ENCODE measurements at places on chromosomes 3 and 15. TPM values are rescaled to one million over a fixed set of nuclear protein-coding genes. Genes with fewer than 3 reads are reported as not detected.

ZNF860 gene
- polyA plus RNA-seq = 0.84 TPM

CERS3 gene
- polyA plus RNA-seq = not detected

- no peak for DNase-seq
Measured at GRCh38 chr3:117892431-117892841, 1142.2 kb downstream of the IGSF11 start.

- DNase-seq = peak; percentile 73
Measured at GRCh38 chr3:159763011-159763601, 225.5 kb upstream of the IL12A start.

DNA sequence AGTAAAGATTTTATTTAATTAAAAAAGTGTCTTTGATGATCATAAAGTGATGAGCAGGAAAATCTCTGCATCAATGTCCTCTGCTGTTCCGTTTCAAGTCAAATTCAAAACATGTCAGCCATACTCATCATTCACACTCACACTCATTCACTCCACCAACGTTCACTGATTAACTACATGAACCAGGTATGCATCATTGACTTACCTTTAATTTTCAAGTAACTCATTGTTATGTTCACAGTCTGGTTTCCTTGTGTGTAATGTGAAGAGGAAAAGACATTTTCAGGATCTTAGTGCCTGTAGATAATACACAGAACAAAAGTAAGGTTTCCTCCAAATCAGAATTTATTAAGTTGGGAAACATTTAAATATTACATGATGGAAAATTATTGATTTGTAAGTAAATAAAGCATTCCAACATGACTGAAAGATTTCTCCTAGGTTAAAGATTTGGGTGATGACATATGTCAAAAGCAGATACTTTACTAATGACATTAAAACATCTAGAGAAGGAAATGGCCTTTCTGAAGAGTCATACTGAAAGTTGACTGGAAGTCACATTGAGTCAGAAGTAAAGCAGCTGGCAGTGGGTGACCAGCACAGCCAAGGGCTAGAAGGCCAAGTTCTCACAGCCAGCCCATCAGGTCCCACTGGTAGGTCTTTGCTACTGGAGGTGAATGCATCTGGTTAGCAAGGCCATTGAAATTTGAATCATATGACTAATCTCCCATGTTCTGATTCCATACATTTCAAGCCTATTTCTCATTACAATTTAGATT, 251.9 kb downstream of the CDIN1 start:
- no peak for DNase-seq

- no peak for DNase-seq
Measured at GRCh38 chr3:146524961-146525360, 19.4 kb downstream of the PLSCR1 start.

DNA sequence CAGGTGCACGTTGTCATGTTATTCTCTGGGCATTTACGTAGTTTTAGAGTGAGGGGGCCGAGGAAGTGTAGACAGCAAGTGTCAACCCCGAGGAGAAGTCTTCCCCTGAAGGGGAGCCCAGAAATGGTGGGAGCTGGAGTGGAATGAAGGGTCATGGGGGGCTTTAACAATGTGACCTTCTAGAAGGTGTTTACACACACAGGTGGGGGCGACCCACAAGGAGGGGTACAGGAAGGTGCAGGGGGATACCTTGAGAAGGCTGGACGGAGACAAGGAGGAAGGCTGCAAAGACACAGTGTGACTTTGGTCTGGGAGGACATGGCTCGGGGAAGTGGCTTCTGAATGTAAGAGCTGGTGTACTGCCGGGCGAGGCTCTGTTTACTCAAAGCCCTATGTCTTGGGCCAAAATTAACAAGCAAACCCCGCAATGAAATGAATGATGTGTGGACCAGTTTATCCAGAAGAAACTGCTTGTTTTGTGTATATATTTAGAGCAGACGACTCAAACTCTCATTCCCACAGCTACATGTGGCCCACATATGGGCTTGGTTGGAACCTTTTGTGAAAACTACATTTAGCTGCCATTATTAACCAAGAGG, 18.7 kb downstream of the TRPM1 start:
- DNase-seq = no peak

GRCh38 chr3:65371053-65371452, 667.7 kb downstream of the MAGI1 start:
- DNase-seq = no peak

- no peak for DNase-seq
Measured at GRCh38 chr3:149581681-149582370, 76.0 kb downstream of the WWTR1 start.

GRCh38 chr15:87207990-87208580, 1048.5 kb downstream of the NTRK3 start:
- DNase-seq = no peak

- DNase-seq = no peak
Measured at GRCh38 chr15:88419830-88420229, 47.4 kb downstream of the MRPL46 start.

DNA sequence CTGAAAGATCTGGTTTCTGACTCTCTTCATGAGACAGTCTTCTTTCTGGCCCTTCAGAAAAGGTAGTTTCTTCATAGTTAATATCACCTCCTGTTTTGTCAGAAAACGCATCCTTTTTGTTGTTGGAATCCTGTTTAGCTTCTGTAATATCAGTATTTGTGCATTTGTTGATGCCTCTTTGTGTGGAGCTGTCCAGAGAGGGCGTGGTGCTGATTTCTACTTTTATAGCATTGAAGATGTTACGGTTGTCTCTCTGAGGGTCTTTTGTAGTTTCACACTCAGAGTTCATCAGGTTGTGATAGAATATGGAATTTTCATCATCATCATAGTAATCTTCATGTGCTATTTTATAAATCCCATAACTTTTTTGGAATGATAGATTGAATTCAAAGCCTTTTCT, 8.9 kb downstream of the GPR149 start:
- peak; percentile 61 for DNase-seq

- DNase-seq = peak; percentile 42
Measured at GRCh38 chr3:167066977-167067786, 312.9 kb downstream of the ZBBX start.

GRCh38 chr3:184884359-184885017, 72.5 kb downstream of the VPS8 start:
- no peak for DNase-seq

DNA sequence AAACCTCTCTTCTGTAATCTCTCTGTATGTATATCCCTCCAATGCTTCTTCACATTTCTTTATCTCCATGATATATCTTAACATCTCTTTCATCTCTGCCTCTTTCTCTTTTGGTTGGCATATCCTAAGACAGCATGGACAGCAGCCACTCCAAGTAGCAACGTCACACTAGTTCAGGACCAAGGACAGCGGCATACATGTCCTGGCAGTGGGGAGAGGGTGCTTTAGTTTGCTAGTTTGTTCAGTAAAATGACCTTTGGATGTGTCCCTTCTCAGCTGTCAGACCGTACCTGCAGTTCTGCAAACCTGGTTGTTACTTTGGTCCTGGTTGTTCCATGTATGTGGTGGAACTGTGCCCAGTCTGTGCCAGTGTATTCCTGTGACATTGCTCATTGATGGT, 225.6 kb upstream of the ROPN1 start:
- peak; percentile 94 for DNase-seq
